T-helper 2 cell treated with Interferon-gamma antibody and Interleukin-4, amounts not matched to agents 5 μg/mL and 100 μg/mL, for 36 hours (primary cell): ENCODE measurements at places on chromosomes 13 and 19.

DNA sequence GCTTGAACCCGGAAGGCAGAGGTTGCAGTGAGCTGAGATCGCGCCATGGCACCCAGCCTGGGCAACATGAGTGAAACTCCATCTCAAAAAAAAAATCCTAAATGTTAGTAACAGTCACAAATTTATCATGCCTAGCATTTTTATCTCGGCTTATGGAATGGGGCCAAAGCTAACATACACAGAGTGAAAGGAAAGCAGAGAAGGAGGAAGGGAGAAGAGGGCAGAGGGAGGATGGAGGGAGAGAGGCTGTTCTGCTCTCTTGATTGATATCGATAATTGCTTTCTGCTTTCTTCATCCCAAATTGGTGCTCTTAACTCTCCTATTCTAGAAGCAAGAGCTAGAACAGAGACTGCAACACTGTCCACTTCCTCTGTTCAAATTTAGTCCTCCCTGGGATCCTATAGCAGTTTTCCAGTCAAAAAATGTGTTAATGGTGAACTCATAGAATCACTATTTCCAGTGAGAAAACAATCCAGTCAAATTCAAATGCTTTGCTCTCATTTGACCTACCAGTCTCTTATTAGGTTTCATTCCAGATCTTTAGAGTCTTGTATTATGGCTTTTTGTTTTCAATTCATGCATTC lies 15.8 kb upstream of the TUBGCP3 start:
- no peak for DNase-seq

DNA sequence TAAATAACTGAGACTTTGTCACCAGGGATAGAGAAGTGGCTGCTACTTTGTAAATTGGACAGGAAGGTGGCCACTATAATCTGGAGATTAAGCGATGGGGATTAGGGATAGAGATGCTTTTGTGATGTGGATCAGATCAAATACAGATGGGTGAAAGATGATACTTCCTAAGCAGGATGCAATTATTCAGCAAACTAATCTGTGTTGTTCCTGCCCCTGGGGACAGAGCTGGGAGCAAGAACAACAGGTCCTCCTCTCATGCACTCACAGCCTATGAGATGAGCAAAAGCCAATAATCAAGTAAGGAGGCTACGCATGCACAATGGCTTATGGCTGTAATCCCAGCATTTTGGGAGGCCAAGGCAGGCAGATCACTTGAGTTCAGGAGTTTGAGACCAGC lies 4.6 kb downstream of the RGL3 start:
- no peak for DNase-seq

- DNase-seq: no peak
Measured at GRCh38 chr13:26541041-26541440, 16.4 kb upstream of the WASF3 start.

- DNase-seq: no peak
Measured at GRCh38 chr13:33550885-33551284, 265.3 kb upstream of the STARD13 start.

- DNase-seq: peak; percentile 75
Measured at GRCh38 chr19:49677901-49678674, 1.0 kb downstream of the PRMT1 start.

DNA sequence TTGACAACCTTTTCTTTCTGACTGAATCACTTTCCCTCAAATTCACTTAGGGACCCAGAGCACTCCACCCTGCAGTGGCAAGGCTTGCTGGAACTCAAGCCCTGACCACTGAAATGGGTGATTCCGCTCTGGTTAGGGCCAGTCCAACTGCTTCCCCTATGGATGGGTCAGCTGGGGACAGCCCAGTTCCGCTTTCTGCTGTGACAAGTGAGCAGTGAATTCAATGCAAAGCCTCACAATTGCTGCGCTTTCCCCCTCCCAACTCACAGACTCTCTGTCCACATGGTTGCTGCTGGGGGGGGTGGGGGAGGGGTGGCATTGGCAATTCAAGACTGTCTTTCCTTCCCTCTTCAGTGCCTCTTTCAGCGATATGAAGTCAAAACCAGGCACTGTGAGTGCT lies 18.7 kb downstream of the CD70 start:
- DNase-seq: no peak

DNA sequence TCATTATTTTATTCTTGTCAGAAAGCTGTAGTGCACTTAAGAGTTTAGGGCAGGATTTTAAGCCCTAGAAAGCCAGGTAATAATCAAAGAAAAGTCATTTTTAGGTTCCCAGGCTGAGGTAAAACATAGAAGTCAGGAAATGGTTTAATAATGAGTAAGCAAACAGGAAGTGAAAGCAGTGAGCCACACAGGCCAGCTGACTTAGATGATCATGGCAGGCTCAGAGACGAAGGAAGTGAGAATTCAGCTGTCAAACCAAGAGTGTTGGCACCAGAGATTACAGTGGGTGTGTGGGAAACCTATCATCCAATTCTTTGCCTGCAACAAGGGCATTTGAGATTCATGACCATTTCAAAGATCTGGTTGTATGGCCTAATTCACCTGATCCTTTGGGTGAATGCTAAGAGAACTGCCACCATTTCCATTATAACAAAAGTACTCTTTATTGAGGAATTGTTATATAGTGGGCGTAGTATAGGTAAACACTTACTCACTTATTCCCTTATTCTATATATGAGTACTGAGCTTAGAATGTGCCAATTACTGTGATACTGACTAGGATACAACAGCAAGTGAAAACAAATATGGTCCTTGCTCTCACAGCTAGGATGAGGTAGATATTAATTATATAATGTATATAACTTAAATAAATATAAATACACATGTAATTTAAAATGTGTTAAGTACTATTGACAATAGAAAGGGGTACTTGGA lies 103.7 kb upstream of the EDNRB start:
- peak; percentile 59 for DNase-seq

- peak; percentile 28 for DNase-seq
Measured at GRCh38 chr19:34145741-34146202, 26.5 kb upstream of the LSM14A start.

- DNase-seq: no peak
Measured at GRCh38 chr19:31147234-31147633, 202.0 kb downstream of the TSHZ3 start.

- DNase-seq: no peak
Measured at GRCh38 chr19:4061683-4062418, 4.8 kb downstream of the ZBTB7A start.

DNA sequence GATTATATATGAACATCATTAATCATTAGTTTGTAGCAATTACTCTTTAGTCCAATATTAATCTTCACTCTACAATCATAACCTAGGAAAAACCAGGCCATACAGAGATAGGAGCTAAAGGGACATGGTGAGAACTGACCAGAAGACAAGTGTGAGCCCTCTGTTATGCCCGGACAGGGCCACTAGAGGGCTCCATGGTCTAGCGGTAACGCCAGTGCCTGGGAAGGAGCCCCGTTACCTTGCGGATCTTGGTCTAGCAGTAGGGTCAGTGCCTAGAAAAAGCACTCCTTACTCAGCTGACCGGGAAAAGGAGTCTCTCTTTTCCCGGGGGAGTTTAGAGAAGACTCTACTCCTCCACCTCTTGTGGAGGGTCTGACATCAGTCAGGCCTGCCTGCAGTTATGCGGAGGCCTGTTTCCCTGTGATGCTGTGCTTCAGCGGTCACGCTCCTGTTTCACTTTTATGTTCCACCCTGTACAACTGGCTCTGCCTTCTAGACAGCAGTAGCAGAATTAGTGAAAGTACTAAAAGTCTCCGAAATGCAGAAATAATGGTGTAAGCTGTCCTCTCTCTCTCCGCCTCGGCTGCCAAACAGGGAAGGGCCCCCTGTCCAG lies 13.8 kb downstream of the OR7D4 start:
- peak; percentile 44 for DNase-seq

- DNase-seq: no peak
Measured at GRCh38 chr13:109810761-109811510, 24.6 kb upstream of the IRS2 start.

DNA sequence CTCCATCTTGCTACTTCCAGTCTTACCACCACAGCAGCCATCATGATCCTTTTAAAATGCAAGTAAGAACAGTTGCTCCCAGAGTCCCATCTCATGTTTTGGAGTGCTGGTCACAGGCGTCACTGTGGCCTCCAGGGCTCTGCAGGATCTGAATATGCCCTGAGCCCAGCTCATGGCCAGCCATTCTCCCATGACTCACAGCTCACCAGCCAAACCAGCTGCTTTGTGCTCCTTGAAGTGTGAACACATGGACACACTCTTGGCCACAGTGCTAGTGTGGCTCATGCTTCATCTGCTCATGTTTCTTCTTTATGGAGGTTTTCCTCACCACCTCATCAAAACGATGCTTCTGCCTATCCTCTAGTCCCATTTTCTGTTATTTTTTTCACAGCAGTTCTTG lies 466.5 kb downstream of the UQCRFS1 start:
- DNase-seq: no peak

- no peak for DNase-seq
Measured at GRCh38 chr13:101394605-101395004, 21.7 kb downstream of the NALCN start.

DNA sequence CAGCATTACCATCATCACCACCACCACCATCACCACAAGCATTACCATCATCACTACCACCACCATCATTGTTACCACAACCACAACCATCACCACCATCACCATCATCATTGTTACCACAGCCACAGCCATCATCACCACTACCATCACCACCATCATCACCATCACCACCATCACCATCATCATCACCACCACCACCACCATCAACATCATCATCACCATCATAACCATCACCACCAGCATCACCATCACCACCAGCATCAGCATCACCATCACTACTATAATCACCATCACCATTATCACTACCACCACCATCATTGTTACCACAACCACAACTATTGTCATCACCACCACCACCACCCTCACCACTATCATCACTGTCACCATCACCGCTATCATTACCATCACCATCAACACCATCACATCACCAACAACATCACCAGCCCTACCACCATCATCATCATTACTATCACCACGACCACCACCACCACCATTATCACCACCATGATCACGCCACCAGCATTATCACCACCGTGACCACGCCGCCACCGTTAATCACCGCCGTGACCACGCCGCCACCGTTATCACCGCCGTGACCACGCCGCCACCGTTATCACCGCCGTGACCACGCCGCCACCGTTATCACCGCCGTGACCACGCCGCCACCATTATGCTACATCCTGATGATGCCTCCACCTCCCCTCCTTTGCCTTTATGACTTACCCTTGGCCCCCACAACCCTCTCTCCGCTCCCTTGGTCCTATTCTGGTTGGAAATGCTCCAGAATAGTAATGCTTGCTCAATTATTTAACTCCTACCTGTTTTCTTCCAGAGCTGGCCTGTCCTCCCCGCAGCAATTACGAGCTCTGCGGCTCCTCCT lies 10.0 kb upstream of the FXYD3 start:
- no peak for DNase-seq

- no peak for DNase-seq
Measured at GRCh38 chr19:19823916-19824315, 2.4 kb upstream of the ZNF506 start.

GRCh38 chr13:49225223-49226042 lies 5.3 kb downstream of the MLNR start:
- no peak for DNase-seq

DNA sequence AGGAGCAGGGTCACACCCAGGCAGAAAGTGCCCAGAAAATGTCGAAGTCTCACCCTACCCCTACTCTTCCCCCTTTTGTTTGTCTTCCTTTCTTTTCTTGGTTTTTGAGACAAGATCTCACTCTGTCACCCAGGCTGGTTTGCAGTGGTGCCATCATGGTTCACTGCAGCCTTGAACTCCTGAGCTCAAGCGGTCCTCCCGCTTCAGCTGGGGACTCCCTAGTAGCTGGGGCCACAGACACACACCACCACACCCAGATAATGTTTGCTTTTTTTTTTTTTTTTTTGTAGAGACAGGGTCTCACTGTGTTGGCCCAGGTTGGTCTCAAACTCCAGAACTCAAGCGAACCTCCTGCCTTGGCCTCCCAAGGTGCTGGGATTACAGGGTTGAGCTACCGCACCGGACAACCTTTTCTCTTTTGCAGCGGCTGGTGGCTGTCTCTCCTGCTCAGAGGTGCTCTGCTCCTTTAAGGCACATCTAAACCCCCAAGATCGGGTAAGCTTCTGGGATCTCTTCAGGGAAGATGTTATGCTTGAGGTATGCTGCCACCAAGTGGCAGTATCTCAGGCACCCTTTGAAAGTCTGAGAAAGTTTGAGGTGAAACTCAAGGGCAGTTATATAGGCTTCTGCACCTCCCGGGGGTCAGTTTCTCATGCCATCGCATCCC lies 22.4 kb upstream of the EBI3 start:
- DNase-seq: no peak

GRCh38 chr13:111145506-111145905 lies 30.4 kb downstream of the ARHGEF7 start:
- DNase-seq: no peak

GRCh38 chr19:17522988-17523872 lies 11.8 kb downstream of the PGLS start:
- DNase-seq: peak; percentile 67

DNA sequence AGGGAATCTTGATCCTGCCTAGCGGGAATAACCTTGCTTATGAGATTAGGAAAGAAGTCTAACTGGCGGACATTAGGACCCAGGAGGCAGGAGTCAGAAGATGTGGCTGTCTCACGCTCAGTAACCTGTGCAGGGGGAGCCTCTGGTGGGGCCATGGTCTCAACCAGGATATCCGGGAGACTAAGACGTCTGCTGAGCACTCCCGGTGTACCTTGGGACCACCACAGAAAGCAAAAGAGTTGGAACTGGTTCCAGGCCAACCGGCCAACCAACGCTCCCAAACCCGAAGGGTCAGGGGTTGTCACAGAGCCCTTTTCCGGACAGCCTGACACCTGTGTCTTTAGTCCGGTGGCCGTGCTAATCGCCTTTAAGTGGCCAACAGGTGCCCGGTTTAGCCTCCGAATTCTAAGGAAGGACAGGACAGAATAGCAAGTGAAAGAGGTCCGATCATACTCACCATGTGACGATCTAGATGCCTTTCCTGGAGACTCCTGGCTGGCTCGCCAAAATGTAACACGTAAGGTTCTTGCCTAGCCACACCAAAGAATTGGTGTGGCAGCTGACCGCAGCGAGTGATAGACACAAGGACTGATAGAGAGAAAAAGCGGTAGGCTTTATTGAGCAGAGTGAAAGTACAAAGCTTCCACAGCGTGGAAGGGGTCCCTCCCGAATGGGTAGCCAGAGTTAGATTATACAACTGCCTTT lies 103.9 kb upstream of the DIAPH3 start:
- DNase-seq: no peak

GRCh38 chr13:27489456-27489855 lies 39.1 kb upstream of the MTIF3 start:
- DNase-seq: no peak

- no peak for DNase-seq
Measured at GRCh38 chr19:43490759-43491158, 13.8 kb downstream of the PHLDB3 start.

- DNase-seq: no peak
Measured at GRCh38 chr19:15641901-15642491, 1.3 kb downstream of the CYP4F3 start.

- DNase-seq: no peak
Measured at GRCh38 chr13:109939180-109939579, 152.8 kb upstream of the IRS2 start.

- DNase-seq: no peak
Measured at GRCh38 chr19:56740501-56740900, 68.9 kb upstream of the ZNF835 start.
